ENCODE measurements at places on chromosomes 6 and 20. TPM values are rescaled to one million over a fixed set of nuclear protein-coding genes. Genes with fewer than 3 reads are reported as not detected.
A peak's percentile ranks its signal among the peaks of the same experiment; 100 is the strongest.

DNA sequence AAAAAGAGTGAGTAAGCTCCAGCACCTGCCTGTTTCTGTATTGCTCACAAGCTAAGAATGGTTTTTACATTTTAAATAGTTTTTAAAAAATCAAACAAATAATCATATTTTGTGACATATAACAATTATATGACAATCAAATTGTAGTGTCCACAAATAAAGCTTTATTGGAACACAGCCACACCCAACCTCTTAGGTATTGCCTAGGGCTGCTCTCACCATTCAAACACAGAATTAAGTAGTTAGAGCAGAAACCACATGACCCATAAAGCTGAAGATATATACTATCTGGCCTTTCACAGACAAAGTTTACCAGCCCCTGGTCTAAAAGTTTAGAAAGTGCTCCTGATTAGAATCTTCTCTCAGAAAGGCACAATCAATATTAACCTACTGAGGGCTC, 11.2 kb downstream of the TNFRSF21 start:
- peaks cover 20% of the 10 kb centered on the region for H3K4me1 ChIP-seq
- H3K27ac ChIP-seq, result no peak overlapping the region
- DNase-seq, result no peak
- no peaks in the 10 kb centered on the region for H3K27me3 ChIP-seq
- H3K4me3 ChIP-seq, result no peak overlapping the region

DNA sequence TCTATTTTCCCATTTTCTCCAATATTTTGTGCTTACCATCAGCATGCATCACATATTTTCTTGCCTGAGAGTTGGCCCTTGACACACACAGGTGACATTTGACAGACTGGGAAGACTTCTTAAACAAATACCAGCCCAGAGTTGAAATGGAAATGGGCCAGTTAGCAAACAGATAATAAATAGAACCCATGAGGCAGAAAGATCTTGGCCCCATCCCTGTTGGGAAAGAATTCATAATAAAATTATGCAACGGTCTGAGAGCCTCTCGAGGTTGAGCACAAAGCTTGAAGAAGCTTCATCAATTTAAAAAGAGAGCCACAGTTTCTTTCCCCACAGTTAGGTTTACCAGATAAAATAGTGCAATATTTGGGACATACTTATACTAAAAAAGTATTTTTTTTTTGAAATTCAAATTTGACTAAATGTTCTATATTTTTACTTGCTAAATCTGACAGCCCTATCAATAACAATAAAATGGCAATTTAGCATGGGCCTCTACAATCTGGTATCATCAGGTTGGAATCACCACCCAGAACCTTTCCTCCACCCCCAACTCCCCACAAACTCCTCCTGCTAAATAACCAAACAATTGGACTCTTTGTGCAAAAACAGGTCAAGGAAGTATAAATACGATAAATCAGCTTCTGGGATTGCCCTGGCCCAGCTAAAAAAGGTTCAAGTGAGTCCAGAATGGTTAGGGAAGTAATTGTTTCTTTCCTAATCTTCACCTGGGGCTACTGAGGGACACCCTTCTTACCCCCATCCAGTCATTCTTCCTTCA, 129.8 kb downstream of the CD164 start:
- H3K36me3 ChIP-seq, result no peaks in the 10 kb centered on the region
- no peaks in the 10 kb centered on the region for H3K27me3 ChIP-seq
- peak; percentile 34 for DNase-seq

GRCh38 chr6:84411060-84411629, 183.7 kb upstream of the CEP162 start:
- H3K4me1 ChIP-seq, result no peaks in the 10 kb centered on the region
- no peaks in the 10 kb centered on the region for H3K36me3 ChIP-seq
- H3K27me3 ChIP-seq, result no peaks in the 10 kb centered on the region
- H3K4me3 ChIP-seq, result no peak overlapping the region

- H3K36me3 ChIP-seq, result no peaks in the 10 kb centered on the region
- H3K4me3 ChIP-seq, result no peak overlapping the region
- no peak overlapping the region for H3K27ac ChIP-seq
- DNase-seq, result no peak
- H3K27me3 ChIP-seq, result no peaks in the 10 kb centered on the region
- no peaks in the 10 kb centered on the region for H3K4me1 ChIP-seq
Observed at GRCh38 chr6:164331026-164331425, 916.5 kb downstream of the QKI start.

- DNase-seq, result no peak
- no peak overlapping the region for H3K27ac ChIP-seq
- H3K36me3 ChIP-seq, result no peaks in the 10 kb centered on the region
- H3K27me3 ChIP-seq, result no peaks in the 10 kb centered on the region
- no peaks in the 10 kb centered on the region for H3K4me1 ChIP-seq
- H3K4me3 ChIP-seq, result no peak overlapping the region
Observed at GRCh38 chr6:10205892-10206291, 209.0 kb downstream of the TFAP2A start.

UST gene
- total RNA-seq, result 29.1 TPM

SNTA1 gene
- total RNA-seq, result 51.6 TPM
